Central memory CD8-positive, alpha-beta T cell (primary cell): ENCODE measurements at places on chromosomes 16 and 17.

DNA sequence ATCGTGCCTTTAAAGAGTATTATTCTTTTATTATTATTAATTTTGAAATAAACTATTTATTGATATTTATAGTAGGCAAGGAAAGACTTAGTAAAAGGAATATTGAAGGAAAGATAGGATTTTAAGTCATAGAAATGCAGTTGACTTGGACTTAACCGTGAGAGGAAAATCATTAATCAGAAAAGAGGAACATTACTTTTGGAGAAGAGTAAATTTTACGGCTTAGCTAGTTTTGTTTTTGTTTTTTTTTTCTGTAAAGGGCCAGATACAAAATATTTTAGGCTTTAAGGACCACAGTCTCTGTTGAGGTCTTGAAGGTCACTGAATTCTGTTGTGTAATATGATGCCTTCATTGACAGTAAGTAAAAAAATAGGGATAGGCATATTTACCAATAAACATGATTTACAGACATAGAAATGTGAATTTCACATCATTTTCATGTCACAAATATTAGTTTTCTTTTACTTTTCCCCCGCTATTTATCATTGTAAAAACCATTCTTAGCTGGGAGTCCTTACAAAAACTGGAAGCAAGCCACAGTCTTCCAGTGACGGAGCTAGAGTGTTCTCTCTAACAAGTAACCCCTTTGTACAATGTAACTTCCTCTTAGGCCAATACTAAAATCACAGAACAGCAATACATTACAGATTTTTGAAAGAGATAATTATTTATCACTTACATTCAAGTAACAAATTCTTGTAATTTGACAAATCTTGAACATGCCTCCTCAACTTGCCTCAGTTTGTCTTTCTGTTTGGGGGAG, 2.3 kb upstream of the KCNJ16 start:
- DNase-seq = no peak

DNA sequence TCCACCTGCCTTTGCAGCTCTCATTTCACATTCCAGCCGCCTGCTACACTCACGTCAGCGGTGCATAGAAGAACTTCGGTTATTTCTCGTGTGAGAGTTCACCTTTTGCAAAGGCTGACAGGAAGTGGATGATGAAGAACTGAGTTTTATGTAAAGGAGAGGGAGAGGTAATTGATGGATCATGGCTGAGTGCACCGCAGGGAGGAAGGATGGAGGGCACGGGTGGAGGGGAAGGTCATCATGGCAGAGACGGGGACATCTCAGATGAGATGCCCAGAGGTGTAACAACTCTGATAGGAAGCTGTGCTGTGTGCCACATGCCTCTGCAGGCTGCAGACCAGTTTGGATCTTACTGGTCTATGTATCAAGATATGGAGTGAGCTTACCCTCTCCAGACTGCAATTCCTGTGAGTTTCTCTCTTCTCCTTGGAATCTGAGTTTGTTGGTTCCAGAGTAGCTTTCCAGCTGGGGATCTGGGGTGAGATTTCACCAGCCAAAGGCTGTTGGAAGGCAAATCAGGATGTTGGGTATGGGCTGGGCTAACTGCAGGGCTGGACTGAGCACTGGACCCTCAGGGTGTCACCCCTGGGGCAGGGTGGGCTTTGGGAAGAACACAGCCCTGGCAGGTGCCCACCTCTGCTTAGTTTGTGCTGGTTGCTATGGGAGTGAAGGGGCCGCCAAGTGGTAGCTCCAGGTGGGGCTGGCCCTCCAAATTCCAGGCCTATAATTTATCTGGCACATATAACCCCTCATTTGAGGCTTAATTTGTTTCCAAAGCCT, 777.0 kb downstream of the KCNJ18 start:
- no peak for DNase-seq

DNA sequence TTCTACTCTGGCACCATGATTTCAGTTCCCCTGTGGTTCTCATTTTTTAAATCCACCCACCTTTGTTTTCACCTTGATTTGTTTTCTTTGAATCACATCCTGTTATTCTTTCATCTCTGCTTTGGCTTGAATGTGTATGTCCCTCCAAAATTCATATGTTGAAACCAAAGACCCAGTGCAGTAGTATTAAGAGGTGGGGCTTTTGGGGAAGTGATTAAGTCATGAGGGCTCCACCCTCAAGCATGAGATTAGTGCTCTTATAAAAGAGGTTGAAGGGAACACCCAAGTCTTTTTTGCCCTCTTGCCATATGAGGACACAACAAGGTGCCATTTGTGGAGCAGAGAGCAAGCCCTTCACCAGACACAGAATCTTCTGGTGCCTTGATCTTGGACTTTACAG, 382.3 kb downstream of the SLC39A11 start:
- DNase-seq = no peak

DNA sequence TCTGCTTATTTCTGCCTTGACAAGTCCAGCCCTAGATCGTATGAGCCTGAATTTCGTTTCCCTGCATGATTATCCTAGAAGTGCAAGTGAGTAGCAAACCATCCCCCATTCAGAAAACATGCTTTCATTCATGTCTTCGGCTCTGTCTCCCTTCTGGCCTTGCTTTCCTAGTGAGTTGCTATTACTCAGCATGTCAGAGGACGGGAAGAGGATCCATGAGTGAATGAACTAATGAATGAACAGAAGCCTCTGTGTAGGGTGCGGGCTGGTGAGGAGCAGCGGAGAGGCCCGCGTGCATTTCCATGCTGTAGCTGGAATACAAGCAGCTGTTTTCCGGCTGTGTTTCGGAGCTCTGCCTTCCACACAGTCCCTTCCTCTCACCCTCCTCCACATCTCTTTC, 155.7 kb upstream of the NOL11 start:
- no peak for DNase-seq

GRCh38 chr17:77862890-77863813, 95.4 kb upstream of the TNRC6C start:
- no peak for DNase-seq

GRCh38 chr17:78081551-78081950, 47.0 kb downstream of the TMC6 start:
- no peak for DNase-seq

DNA sequence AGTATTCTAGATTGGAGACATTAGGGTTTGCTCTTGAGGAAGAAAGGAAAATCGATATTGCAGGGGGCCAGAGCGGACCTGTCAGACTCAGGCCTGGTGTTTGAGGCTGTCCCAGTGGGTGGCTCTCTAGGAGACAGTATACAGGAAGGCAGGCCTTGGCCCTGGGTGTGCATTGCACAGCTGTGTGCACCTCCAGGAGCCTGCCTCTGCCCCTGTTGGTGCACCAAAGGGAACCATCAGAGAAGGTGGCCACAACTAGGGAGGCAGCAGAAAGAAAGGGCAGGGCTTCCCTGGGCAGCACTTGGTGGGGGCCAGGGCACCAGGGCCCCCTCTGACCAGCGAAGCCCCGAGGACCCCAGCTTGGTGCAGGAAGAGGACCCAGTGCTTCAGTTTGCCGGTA, 188.0 kb downstream of the NTN1 start:
- no peak for DNase-seq

- no peak for DNase-seq
These were observed 74.7 kb downstream of the SREBF1 start for GRCh38 chr17:17761894-17762743.

DNA sequence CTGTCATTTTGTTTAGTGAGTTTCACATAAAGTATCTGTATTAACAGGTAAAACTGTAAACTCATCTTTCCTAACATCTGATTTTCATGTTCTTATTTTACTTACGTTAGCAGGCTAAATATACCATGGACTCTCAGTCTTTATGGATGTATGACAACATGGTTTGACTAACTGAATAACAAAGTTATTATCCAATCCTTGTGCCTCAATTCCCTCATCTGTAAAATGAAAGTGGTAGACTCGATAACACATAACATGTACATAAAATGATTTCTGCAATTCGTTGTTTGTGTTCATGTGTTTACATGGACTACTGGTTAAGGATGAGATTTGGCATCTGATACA, 9.5 kb upstream of the PCTP start:
- no peak for DNase-seq

- DNase-seq = no peak
These were observed 19.8 kb upstream of the CMIP start for GRCh38 chr16:81424771-81425170.

DNA sequence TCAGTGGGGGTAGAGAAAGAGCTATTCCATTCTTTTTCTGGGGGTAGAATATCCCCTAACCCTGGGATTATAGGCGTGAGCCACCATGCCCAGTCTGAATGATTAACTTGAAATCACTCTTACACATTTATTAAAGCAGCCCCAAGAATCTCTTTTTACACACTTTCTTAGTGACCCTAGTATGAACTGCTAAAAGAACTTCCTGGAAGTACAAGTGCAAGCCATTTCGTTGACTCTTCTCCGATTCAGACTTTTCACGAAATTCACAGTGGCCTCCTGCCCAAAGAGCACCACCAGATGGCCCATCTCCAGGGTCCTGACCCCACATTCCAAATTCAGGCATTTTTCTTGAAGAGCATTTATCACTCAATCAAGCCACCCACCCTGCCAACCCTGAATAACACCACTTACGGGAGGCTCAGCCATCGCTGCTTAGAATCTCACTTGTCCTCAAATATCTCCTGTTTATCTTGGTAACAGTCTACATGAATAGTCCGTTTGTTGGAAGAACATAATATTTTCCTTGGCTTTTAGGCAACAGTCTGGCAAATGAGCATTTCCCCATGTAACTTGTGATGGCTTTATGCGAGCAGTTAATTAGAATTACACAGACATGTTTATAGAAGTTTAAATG, 28.0 kb downstream of the ZNF423 start:
- no peak for DNase-seq

DNA sequence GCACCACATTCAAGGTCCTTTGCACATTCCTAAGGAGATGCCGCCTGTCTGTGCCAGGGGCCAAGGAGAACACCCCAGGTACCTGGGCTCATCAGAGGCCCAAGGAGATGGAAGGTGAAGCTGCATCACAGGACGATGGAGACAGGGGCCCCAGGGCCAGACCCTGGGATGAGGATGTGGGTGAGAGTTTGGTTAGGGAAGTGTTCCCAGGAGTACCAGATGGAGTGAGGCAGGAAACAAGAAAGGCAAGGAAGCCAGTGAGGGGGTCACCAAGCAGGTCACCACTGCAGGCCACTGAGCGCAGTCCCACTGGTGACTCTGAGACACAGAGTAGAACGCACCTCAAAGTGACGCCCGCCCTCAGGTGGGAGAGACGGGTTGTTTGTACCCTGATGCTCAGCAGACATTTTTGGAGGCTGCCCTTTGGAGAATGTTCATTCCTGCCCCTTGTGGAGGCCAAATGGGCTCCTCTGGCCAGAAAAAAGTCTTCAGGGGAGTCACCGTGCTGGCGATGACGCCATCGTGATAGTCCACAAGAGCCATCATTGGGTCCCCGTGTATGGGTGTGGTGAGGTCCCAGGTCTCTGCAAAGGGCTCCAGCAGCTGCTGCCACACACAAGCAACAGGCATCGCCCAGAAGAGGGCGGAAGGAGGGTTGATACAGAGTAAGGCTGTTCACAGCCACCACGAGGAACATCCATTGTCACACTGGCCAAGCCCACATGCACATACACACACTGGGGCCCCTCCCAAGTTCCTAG, 57.5 kb downstream of the BEAN1 start:
- no peak for DNase-seq

GRCh38 chr17:74703311-74703710, 9.4 kb downstream of the CD300LF start:
- DNase-seq = no peak

DNA sequence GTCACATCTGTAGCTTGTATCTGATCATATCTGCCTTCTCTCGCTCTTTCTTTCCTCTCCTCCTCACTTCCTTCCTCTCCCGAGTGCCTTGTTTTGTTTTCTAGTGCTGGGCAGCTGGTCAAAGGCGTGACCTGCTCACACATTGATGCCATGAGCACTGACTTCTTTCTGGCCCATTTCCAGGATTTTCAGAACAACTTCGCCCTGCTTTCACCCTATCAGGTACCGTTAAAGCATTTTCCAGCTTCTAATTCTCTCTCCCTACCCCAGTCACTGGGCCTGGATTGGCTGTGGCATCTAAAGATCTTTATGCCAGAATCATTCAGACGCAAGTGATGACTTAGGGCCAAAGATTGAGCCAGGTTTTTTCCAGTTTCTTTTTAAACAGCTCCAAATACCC, 55.5 kb downstream of the OTOA start:
- DNase-seq = no peak

DNA sequence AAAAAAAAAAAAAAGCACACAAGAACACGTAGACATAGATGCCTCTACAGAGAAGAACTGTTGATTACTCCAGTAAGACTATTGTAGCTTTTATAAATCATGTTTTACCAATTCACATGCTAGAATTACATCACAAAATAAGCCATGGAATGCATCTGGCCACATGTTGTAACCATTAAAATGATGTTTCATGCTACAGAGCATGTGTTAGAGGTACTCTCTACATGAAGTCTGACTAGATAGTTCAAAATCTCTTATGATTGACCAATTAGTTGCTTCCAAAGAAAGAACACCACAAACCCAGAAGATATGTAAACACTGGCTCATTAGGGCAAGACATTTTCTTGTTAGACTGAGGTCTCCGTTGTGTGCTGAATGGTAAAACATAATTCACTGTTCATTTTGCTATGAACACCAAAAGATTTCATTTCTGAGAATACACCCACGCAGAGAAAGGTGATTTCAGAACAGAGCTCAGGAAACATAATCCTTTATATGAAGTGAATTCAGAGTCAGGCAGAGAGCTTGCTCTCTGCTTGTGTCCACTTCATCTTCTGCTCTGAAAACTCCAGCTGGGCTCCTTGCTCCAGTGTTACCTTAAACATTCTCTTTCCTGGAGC, 411.4 kb upstream of the SOX9 start:
- DNase-seq = no peak

DNA sequence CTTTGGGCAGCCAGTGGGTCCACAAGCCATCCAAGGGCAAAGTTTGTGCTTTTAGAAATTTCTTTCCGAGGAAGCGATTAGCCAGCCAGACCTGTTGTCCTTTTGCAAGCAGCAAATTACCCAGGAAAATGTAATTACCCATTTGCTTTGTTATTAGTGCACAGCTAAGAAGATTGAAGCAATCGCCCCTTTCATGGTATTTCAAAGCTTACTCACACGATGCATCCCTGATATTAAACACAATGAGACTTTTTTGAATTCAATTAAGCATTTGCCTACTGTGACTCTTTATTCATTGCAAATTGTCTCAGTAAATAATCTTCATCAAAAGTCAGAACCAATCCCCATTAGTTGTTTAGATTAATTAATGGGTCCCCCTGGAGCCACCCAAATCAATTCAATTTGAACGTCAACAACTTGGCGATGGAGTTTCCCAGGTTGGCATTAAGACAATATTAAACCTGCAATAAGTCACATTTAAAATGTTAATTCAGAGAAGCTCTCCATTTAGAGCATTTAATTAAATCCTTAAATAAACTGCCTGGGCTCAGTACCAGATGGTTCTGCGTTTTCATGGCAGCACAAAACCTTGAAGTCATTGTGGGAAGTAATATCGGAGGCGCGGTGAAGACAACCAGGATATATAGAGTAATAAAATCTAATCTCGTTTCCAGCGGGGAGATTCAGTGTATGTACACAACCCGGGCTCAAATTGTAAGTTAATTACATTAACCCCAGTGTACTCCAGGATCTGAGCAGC, 366.2 kb upstream of the TNRC6C start:
- no peak for DNase-seq

GRCh38 chr17:78524870-78525510, 52.2 kb downstream of the DNAH17 start:
- DNase-seq = no peak

- DNase-seq = no peak
These were observed 10.8 kb upstream of the LPCAT2 start for GRCh38 chr16:55498101-55498500.

GRCh38 chr17:42329025-42329976, 41.0 kb downstream of the STAT5A start:
- DNase-seq = no peak
